ENCODE measurements at places on chromosomes 12 and 14. TPM values are rescaled to one million over a fixed set of nuclear protein-coding genes. Genes with fewer than 3 reads are reported as not detected.

- H3K27ac ChIP-seq = no peak overlapping the region
- no peaks in the 10 kb centered on the region for H3K27me3 ChIP-seq
- no peak for DNase-seq
- H3K4me1 ChIP-seq = peaks cover 55% of the 10 kb centered on the region
Observed at GRCh38 chr14:68624541-68625220, 168.2 kb downstream of the ZFP36L1 start.

- DNase-seq = no peak
- H3K36me3 ChIP-seq = no peaks in the 10 kb centered on the region
- H3K4me3 ChIP-seq = no peak overlapping the region
- no peaks in the 10 kb centered on the region for H3K27me3 ChIP-seq
- no peaks in the 10 kb centered on the region for H3K4me1 ChIP-seq
- H3K27ac ChIP-seq = no peak overlapping the region
Observed at GRCh38 chr14:44529026-44529425, 21.9 kb upstream of the FSCB start.

- H3K4me3 ChIP-seq = no peak overlapping the region
- peaks cover 16% of the 10 kb centered on the region for H3K4me1 ChIP-seq
- no peaks in the 10 kb centered on the region for H3K36me3 ChIP-seq
- no peak overlapping the region for H3K27ac ChIP-seq
- peaks cover 23% of the 10 kb centered on the region for H3K27me3 ChIP-seq
Observed at GRCh38 chr14:91413547-91414474, 3.8 kb downstream of the CCDC88C start.

DNA sequence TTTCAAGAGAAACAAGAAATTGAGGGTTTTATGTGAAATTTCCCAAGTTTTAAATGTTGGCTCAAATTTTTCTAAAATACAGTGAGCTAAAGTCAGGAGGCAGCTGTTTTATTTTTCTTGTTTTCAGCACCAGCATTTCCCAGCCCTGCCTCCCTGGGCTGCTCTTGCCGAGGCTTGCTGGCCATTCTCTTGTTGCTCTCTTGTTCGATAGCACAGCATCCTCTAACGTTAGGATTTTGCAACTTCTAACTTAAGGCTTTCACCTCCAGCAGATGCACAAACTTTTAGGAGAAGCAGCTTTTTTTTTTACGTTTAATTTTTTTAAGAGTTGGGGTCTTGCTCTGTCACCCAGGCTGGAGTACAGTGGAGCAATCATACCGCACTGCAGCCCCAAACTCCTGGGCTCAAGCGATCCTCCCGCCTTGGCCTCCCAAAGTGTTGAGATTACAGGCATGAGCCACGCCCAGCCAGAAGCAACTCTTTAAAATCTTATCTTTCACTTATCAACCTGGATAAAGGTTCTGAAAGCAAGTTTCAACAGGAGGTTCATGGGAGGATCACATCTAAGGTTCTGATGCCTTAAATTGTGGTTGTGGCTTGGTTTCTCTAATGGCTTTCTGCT is 40.2 kb downstream of the B4GALNT3 start:
- H3K4me3 ChIP-seq = no peak overlapping the region
- no peaks in the 10 kb centered on the region for H3K27me3 ChIP-seq
- no peak for DNase-seq
- no peak overlapping the region for H3K27ac ChIP-seq
- no peaks in the 10 kb centered on the region for H3K36me3 ChIP-seq

Gene TSHR
- polyA plus RNA-seq = not detected

GRCh38 chr12:48216785-48217184 is 13.7 kb upstream of the OR10AD1 start:
- DNase-seq = no peak
- no peak overlapping the region for H3K27ac ChIP-seq
- H3K4me3 ChIP-seq = no peak overlapping the region
- no peaks in the 10 kb centered on the region for H3K36me3 ChIP-seq

- no peak overlapping the region for H3K4me3 ChIP-seq
- H3K27me3 ChIP-seq = no peaks in the 10 kb centered on the region
- no peaks in the 10 kb centered on the region for H3K36me3 ChIP-seq
- DNase-seq = no peak
- H3K4me1 ChIP-seq = peaks cover 33% of the 10 kb centered on the region
Observed at GRCh38 chr14:93749076-93749420, 39.2 kb downstream of the PRIMA1 start.
